Fibroblast of skin of back (primary cell): ENCODE measurements at places on chromosomes 5 and 9.

DNA sequence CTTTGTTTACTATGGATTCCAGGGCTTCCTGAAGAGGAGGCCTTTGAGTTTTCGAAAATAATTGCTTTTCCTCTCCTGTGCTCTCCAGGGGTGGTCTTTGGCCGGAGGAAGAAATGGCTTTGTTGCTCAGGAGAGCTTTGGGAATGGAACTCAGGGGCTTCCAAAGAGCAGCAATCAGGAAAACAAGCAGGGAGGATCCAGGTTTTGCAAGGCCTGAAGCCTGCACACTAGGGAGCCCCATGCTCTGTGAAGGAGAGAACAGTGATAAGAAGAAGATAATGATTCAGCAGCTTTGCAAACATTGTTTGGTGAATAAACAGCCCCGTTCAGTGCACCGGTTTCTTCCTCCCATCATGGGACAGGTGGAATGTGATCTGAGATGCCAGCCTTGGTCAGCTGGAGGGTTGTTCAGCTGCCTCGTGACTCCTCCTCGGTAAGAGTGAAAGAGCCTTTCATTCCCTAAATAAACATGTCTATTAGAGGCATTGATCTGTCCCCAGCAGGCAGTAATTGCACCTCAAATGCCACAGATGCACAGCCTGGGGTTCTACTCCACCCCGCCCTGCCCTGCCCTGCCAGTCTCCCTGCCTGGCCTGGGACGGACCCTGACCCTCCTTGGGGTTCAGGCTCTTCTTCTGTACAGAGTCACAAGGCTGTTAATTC lies 11.5 kb upstream of the ALDH1B1 start:
- DNase-seq: no peak

DNA sequence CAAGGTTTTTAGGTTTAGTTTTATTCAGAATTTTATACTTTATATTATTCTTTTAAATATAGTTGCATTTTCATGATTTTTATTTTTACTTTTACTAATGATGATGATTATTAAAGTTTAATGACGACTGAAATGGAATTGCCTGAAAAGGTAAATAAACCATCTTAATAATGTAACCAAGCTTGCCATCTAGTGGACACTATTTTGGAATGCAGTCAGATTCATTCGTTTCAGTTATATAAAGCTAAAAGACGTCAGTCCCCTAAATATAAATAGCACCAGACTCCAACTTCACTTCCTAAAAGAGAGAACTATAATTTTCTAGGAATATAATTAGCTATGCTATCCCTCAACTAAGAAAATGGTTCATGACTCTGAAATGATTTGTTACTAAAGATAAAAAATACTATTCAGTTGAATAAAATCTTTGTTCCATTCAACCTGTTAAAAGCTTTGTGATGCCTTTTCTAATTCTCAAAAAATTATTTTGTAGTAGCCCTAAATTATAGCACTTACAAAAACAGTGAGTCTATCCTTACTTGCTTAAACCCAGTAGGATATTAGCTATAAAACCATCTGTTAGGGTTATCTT lies 19.9 kb downstream of the ABITRAM start:
- peak; percentile 56 for DNase-seq

DNA sequence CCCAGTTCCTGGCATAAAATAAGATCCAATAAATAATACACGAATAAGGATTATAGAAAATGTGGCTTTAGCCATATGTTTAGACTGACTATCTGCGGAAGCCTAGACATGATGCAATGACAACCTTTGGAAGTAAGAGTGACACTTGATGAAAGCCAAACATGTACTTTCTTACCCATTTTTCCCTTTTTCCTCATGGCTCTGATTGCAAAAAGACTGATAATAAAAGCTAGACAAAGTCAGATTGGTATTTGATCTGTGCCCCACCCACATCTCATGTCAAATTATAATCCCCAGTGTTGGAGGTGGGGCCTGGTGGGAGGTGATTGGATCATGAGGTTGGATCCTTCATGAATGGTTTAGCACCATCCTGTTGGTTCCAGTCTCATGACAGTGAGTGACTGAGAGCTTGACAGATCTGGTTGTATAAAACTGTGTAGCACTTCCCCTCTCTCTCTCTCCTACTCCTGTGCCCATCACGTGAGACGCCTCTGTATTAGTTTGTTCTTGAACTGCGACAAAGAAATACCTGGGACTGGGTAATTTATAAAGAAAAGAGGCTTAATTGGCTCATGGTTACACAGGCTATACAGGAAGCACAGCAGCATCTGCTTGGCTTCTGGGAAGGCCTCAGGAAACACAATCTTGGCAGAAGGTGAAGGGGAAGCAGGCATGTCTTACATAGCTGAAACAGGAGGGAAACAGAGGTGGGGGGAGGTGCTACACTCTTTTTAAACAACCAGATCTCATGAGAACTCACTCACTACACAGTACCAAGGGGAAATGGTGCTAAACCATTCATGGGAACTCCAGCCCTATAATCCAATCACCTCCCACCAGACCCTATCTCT lies 243.4 kb upstream of the PIK3R1 start:
- DNase-seq: no peak

DNA sequence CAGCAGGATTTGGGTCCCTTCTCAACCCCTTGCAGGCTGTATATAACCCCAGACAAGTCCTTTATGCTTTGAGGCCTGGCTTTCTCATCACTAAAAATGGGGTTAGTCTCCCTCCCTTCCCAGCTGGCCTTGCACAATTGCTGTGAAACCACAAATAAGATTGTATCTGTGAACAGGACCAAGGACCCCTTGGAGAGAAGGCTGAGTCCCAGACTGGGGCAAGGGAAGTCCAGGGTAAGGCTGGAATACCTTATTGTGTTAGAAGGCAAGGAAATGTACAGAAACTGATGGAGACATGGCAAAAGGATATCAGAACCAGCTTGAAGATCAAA lies 11.4 kb downstream of the MACROH2A1 start:
- DNase-seq: no peak

DNA sequence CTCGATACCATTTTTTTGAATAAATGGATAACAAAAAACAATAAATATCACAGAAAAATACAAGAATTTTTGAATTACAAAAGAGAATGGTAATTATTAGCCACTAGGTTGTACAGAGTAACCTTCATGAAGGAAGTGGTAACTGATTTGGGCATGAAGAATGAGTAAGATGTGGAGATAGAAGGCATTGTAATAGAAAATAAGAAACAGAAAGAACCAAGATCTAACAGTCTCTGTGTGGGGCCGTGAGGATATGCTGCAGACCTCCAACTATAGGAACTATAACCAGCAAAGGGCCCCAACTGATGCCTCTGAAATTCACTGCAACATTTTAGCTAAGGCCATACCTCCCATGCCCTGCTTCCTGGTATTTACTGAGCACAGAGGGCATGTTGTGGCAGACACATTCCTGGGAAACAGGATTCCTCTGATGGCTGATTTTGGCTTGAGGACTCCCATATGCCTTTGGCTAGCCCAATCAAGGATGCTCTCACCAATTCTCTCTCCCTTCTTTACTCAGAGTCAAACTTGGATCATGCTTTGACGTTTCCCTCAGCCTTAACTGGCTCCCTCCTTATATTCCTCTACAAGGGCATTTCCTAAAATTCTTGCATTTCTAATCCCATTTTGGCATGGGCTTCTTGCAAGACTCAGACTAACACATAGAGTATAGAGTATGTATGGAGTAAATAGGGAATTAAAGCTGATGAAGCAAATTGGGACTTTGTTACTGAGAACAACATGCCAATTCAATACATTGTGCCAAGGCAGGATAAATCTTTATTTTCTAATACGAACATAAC lies 208.9 kb downstream of the PDE4D start:
- peak; percentile 4 for DNase-seq

- DNase-seq: no peak
Measured at GRCh38 chr9:13832446-13832845, 481.5 kb downstream of the NFIB start.

GRCh38 chr9:33380390-33381094 lies 21.8 kb downstream of the AQP7 start:
- DNase-seq: no peak

- no peak for DNase-seq
Measured at GRCh38 chr5:178465228-178465860, 124.8 kb downstream of the COL23A1 start.

DNA sequence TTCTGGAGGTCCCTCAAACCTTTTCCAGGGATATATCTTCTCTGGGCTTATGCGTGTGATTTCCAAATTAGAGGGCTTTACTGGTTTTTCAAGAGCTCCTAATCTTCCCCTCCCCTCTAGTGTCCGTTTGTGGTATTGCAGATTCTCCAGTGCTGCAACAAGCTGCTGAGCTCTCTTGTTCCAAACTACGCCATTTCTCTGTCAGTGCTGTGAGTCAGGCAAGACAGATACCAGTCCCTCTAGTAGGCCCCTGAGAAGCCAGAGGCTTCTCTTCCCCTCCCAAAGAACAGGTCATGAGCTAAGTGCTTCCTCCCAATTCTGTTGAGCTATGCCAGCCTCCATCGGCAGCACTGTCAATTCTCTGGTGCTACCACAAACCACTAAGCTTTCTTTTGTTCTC lies 149.5 kb downstream of the FANCC start:
- peak; percentile 82 for DNase-seq

DNA sequence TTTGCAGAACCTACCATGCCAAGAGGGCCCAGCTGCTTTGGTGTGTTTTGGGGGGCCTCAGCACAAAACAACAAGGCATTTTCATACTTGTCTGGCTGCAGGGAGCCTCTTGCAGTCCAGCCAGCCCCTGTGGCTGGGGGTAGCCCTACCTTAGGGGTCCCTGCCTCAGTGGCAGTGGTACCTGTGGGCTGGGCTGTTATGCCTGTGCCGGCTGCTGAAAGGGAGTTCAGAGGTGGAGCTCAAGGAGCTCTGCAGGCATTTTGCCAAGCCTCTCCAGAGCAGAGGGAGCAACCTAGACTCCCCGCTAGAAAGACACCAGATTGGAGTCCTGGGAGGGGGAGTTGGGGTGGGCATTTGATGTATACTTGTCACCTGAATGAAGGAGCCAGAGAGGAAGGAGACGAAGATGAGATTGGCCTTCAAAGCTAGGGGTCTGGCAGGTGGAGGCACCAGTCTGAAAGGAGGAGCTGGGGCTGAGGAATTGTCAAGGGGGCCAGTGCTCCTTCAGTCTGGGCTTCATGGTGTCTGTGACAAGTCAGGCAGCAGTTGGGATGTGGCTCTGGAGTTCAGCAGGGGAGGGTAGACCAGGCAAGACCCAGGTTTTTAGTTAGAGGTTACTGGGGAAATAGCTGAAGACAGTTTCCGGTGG lies 1.5 kb downstream of the SHROOM1 start:
- no peak for DNase-seq

- no peak for DNase-seq
Measured at GRCh38 chr9:117290306-117290840, 124.5 kb downstream of the ASTN2 start.

DNA sequence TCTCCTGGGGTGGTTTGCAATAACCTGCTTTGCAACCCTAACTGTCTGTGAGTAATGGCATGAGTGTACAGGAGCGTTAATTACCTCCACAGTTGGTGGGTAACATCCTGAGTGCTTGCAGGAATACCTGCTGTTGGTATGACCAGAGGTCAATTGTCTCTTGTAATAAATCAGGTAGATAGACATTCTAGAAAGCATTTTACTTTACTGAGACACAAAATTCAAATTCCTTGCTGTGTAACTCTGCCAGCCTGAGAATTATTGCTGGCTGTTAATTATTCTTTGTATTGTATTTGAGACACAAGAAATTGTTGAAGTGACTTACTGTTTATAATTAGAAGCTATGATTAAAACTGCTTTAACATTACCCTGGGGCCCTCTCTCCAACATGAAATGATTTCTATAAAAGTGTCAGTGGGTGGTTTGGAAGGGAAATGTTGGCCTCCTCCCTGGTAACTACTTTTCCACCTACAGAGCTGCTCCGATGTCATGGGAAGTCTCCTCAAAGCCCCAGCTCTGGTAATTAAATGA lies 150.8 kb upstream of the ADCY2 start:
- DNase-seq: no peak

DNA sequence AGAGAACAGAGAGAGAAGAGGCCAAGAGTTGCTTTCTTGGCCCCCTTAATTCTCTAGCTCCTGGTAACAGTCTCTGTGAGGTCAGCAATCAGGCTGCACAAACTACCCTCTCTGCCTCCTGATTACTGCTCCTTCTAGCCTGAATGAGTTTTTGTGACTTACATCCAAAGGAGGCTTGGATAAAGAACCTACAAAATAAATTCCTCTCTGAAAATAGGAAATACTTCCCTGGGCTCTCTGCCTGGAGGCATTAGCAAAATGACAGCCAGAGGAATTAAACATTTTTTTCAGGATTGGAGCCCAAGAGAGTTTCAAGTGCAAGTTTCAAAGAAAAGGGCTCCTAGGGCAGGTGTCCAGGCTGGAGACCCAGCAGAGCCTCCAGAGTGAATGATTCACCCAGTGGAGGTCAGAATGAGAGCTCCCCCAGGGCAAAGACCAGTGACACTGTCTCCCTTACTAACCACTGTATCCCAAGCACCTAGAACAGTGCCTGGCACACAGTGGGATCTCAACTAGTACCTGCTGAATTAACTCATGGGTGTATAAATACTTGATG lies 162.5 kb downstream of the SPOCK1 start:
- no peak for DNase-seq

GRCh38 chr5:74660873-74661272 lies 20.3 kb upstream of the ENC1 start:
- no peak for DNase-seq

GRCh38 chr5:159880676-159881075 lies 35.6 kb upstream of the ADRA1B start:
- no peak for DNase-seq

DNA sequence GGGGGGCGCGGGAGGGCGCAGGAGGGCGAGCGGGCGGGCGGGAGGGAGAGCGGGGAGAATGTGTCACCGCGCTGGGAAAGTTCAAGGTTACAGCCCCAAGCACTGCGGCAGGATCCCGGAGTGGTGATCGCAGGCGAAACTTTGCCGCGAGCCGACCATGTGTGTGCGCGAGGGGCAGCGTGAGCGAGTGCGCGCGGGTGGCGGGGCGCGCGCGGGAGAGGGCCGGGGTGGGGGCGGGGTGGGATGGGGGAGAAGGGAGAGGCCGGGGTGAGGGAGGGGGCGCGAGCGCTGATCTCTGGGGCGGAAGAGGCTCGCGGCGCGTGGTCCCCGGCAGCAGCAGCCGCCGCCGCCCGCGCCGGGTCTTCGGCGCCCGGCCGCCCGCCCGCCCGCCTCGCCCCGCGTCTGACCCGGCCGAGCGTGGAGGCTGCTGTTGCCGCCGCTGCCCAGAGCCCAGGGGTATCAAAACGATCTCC lies at the start of gene NFIB:
TSS of gene NFIB (minus strand) at position 191 of the 473 bp plus-strand sequence. CDS start 630 bp downstream, outside the sequence.
- DNase-seq: peak; percentile 33

DNA sequence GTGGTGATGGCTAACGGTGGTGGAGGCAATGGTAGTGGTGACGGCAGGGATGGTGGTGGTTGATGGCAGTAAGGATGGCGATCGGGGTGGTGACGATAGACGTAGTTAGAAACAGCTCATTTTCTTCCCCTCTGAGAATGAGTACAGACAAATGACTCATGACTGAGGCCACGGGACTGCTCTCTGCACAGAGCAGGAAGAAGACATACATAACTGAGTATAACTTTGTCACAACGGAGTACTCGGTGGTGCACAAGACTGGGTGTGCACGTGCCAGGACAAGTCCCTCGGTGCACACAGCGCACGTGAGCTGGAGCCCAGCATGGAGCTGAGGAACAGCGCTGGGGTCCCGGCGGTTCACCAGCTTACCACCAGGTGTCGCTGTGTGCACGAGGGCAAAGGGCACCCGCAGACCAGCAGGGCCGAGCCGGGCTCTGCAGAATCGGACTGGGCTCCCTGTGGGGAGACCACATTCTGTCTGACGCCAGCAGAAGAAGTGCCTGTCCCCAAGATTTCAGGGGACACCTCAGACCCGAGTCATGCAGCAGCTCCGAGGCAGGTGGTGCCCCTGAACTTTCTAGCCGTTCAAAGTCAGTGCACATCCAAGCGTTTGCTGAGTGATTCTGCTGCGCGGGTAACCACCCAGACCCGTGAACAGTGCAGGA lies 188.6 kb downstream of the FSTL4 start:
- peak; percentile 33 for DNase-seq

GRCh38 chr5:136979131-136979530 lies 520.0 kb downstream of the SPOCK1 start:
- DNase-seq: peak; percentile 15
